Central memory CD8-positive, alpha-beta T cell (primary cell): ENCODE measurements at places on chromosomes 2 and 18.

DNA sequence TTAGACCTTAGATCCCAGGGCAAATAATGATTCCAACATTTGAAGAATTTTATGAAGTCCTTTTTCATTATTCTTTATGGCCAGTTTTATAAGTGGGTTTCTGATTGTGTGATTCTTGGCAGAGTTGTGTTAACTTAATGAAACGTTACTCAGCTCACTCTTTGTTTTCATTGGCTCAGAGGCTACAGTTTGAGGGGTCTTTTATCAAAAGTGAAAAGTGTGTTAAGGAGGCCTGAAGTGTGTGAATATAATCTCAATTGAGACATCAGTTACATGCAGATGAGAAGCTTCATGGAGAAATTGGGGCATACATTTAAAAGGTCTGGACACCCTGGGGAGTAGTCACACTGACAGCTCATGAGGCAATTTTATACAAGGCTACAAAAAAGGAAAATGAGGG lies 74.6 kb downstream of the ASXL3 start:
- no peak for DNase-seq

DNA sequence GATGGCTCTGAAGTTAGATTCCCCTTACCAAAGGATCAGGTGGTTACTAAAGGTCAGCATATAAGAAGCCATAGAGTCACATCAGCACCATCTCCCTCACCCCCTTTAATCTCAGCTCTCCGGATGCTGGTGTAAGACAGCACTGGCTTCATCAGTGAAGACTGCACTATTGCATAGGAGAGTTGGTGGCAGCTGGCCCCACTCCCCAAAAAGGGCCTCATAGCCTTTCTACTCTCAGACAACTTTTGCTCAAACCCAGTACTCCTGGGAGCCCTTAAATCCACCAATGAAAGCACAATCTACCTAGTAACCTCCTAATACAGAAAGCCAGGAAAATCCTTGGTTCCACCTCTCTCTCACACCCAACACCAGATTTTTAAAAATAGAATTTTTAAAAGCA lies 6.9 kb upstream of the DIPK1C start:
- no peak for DNase-seq

DNA sequence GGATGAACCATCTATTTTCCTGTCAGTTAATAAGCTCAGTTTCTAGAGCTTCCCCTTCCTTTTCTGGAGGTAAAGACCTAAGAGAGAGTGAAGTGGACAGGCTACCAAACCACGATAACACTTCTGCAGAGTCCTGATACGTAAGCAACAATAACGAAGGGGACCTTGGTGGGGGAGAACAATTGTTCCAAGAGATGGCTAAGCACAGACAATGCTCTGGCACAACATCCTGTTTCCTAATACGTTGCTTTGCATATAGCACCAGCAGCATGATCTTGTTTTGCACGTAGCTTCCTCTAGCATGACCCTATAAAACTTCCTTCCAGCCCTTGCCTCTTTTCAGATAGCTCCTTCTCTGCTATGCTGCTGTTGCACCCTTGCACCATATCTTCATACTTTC lies 247.3 kb downstream of the RAD51AP2 start:
- DNase-seq, result no peak

- DNase-seq, result no peak
These were observed 67.9 kb downstream of the NCOA1 start for GRCh38 chr2:24558781-24559472.

DNA sequence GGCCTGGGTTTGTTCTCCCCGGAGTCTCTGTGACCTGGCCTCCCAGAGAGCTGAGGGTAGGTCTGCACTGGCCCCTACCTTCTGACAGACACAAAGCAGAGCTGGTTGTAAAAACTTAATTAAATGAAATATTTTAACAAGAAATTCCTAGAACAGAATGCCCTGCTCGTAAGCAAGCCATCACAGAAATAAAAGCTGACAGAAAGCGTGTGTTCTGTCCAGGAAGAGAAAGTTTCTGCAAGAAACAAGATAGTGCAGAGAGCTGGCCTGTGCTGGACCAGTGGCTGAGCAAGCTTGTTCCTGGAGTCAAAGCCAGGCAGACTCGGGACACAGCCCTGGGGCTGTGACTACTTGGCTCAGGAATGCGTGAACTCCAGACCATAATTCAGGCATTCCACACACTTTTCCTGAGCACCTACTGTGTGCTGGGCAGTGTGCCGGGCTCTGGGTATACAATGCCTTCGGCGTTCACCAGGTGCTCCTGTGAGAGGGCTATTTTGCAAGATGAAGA lies 51.6 kb downstream of the APOB start:
- no peak for DNase-seq

- DNase-seq, result no peak
These were observed 490.4 kb upstream of the FANCL start for GRCh38 chr2:58731488-58731869.

- DNase-seq, result no peak
These were observed 4.1 kb downstream of the TRIB2 start for GRCh38 chr2:12720754-12721378.
